Ovary (tissue), 10 donors: ENCODE measurements at places on chromosomes 11 and 22. TPM values are rescaled to one million over a fixed set of nuclear protein-coding genes. Genes with fewer than 3 reads are reported as not detected.
A peak's percentile ranks its signal among the peaks of the same experiment; 100 is the strongest.

- DNase-seq, result no peak
Measured at GRCh38 chr11:70314730-70315129, 44.2 kb downstream of the PPFIA1 start.

GRCh38 chr11:7480113-7480512 lies 5.2 kb upstream of the OLFML1 start:
- no peak for DNase-seq

TMEM223 gene
- 15.5 TPM for polyA plus RNA-seq

- peak; percentile 51 for DNase-seq
Measured at GRCh38 chr11:36744375-36745168, 146.5 kb upstream of the RAG2 start.

PARVG gene
- 4.1 TPM for polyA plus RNA-seq

GRCh38 chr11:95147364-95147905 lies 57.8 kb downstream of the ENDOD1 start:
- no peak for DNase-seq

GRCh38 chr11:68936676-68937620 lies 33.3 kb downstream of the IGHMBP2 start:
- DNase-seq, result no peak

ELF5 gene
- polyA plus RNA-seq, result not detected

APOA4 gene
- 0.19 TPM for polyA plus RNA-seq

NAV2 gene
- 7.8 TPM for polyA plus RNA-seq
